Left renal cortex interstitium (tissue), 4 donors: ENCODE measurements at places on chromosomes 12 and 14.

- DNase-seq: no peak
These were observed 11.3 kb upstream of the KCNH3 start for GRCh38 chr12:49527361-49528130.

- no peak for DNase-seq
These were observed 22.7 kb upstream of the BEGAIN start for GRCh38 chr14:100609941-100610391.

GRCh38 chr12:3631759-3632158, 121.2 kb downstream of the CRACR2A start:
- no peak for DNase-seq

- no peak for DNase-seq
These were observed 368.6 kb downstream of the BCL11B start for GRCh38 chr14:98903371-98903770.

GRCh38 chr12:18470251-18470650, 208.9 kb downstream of the PIK3C2G start:
- no peak for DNase-seq

GRCh38 chr14:38210587-38211216, 3.0 kb downstream of the SSTR1 start:
- no peak for DNase-seq
